ENCODE measurements at places on chromosomes 12 and 14.

- no peak for DNase-seq
These were observed 14.2 kb upstream of the HELB start for GRCh38 chr12:66288121-66288520.

DNA sequence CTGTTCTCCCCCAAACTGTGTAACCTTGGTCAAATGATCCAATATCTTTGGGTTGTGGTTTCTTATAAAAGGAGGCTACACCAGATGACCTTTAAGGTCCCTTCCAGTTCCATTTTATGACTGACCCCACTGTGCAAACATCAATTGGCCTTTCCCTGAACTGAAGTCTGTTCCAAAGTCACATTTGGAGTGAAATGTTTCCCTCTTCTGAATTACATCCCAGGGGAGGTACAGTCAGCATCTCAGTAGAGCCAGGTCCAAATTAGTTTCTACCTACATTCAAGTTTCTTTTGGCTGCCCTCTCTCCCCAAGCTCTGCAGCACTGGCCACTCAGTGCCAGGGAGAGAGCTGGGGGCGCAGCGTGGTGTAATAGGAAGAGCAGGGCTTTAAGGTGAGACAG, 34.4 kb downstream of the LIMA1 start:
- no peak for DNase-seq

GRCh38 chr12:109710747-109711595, 2.7 kb upstream of the FAM222A start:
- DNase-seq, result no peak

- DNase-seq, result no peak
These were observed 46.8 kb downstream of the ATP2B1 start for GRCh38 chr12:89661706-89662330.

- no peak for DNase-seq
These were observed 69.3 kb downstream of the ANKS1B start for GRCh38 chr12:99915251-99916082.

GRCh38 chr14:94659256-94659655, 47.1 kb downstream of the SERPINA3 start:
- DNase-seq, result no peak

DNA sequence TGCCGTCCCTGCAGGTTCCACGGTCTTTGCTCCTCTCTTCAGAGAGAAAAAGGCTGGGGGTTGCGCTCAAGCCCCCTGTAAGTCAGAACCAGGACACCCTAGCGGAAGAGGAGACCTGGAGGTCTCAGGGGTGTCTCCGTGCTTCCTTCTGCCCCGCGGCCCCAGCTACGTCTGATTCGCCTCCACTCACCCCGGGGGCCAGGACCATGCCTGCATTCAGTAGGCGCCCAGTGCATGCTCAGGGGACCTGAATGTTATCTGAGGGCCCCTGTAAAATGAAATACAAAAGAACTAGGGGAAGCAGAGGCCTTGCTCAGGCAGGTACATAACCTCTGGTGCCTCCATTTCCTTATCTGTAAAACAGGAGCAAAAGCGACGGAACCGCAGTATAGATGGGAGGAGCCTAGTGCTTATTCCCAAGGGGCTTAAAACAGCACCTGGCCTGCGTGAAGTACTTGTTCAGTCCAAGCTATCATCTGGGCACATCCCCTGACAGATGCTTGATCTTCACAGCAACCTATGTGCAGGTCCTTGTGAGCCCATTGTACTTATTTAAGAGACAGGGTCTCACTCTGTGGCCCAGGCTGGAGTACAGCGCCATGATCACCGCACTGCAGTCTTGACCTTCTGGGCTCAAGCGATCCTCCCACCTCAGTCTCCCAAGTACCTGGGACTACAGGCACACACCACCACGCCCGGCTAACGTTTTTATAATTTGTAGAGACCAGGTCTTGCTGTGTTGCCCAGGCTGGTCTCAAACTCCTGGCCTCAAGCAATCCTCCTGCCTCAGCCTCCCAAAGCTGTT, 110.3 kb upstream of the NCOR2 start:
- no peak for DNase-seq

DNA sequence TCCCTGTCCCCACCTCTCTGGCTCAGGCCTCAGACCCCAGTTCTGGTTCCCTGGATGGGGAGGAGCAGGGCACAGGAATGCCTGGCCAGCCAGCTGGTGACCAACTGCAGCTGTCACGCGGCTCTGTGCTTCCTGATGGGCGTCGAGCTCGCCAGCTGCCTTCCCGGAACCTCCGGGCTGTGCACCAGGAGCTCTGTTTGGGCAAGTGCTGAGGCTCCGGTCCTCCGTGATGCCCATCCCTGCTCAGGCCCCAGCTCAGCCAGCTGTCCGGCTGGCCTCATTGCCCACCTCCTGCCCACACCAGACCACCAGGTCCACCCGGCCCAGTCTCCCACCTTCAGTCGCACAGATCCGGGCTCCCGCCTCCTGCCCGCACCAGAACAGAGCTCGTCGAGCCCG, 4.8 kb downstream of the IFFO1 start:
- DNase-seq, result peak; percentile 82

DNA sequence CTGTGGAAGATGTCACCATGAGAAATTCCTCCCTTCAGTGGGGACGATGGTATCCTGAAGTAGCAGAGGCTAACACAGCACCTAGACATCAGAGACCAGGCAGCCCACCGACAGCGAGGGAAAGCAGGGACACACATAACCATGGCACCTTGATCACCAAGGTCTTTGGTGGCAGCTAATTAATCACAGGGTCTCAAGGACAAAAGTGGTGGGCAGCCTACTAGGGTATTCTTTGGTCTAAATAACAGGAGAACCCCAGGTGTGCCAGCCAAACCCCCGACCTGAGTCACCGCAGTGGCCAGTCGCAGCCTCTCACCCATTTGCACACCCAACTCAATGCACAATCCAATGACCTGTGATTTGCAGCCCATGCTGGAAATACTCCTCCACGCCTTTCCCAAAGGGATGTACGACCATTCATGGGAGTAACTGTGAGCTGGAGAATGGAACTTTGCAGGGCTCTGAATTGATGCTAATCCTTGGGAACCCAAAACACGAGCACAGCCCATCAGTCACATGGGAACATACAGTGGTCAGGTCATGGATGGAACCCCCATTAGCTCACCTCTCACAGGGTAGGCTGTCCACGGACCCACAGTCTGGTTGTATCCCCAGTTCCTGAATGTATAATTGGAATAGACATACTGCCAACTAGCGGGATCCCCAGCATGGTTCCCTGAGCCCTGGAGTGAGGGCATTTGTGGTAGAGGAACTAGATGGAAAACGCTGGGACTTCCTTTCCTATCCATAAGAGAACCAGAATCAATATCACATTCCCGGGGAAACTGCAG, 58.7 kb upstream of the C14orf180 start:
- no peak for DNase-seq

DNA sequence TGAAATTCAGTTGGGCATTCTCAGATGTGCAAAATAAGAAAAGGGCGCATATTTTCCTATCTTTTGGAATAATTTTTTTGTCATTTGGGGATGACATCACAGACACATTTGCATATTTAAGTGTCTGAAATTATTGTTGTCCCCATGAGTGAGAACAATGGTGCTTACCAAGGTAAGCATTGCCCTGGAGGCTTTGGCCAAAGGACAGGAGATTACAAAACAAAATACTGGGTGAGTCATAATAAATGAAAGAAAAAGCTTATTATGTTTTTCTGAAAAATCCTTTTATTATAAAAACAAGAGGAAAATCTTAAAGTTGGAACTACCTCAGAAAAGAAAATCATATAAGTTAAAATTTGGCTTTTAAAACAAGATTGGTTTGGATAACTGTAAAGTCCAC, 254.9 kb downstream of the BTG1 start:
- DNase-seq, result no peak

- no peak for DNase-seq
These were observed 66.7 kb upstream of the PTGR2 start for GRCh38 chr14:73784988-73785313.

Data from left ventricle myocardium inferior (tissue), 1 donor.